Fibroblast of skin of left quadriceps (primary cell): ENCODE measurements at places on chromosomes 7 and 10.

GRCh38 chr10:3255075-3255474, 82.5 kb upstream of the PITRM1 start:
- DNase-seq, result no peak

DNA sequence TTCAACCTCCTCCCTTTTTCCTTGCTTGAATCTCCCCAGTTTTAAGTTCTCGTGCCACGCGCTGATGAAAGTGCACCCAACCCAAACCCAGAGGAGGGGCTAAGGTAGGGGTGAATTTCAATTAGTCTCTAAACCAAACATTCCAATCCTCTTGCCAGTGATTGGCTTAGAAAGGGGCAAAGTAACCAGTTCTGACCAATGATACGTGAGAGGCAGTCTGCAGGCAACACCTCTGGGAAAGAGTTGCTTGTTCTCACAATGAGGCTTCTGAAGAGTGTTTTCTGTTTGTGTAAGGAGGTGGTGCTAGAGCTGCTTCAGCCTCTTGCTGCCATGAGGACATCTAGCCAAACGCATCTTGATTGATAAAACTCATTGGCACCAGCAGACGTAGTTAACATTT, 21.8 kb downstream of the SLC35G1 start:
- no peak for DNase-seq

- peak; percentile 93 for DNase-seq
Observed at GRCh38 chr7:85483177-85483576, 296.3 kb upstream of the SEMA3D start.

- peak; percentile 1 for DNase-seq
Observed at GRCh38 chr7:127107601-127108007, 145.1 kb downstream of the GRM8 start.

DNA sequence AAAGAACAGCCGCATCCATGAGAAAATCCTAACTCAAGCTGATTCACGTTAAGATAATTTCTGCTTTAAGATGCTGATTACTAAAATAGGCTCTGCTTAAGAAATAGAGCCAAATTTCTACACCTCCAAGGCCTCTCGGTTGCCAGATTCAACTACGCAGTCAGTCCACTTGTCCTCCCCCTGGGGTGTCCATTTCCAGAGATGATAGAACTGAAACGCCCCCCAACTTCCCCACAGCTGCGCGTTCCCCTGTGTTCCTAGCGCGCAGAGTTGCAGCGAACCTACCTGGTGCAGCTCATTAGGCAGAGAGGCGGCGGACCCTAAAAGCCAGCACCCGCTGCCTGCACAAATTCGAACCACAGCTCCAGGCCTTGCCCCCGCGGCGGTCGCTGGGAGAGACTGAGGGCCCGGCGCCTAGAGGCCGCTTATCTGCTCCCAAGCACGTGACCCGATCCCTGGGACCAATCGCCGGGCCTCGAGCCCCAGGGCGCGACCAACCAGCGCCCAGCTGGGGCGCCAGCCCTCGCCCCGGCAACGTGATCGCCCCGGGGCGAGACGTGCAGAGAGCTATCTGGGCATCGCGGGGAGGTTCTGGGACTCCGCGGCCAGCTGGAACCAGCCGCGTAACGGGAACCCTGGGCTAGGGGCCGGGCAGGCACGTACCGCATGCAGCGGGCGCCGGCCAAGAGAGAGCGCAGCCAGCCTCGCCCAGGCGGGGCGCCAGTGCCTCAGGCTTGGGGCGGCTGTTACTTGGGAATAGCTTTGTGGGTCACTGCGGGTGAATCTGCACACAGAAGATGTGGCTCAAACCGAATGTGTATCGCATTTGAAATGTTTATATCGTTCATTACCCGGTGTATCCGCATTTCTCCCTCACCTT, at the start of gene PPP1R3C:
TSS of gene PPP1R3C (minus strand) at position 401 of the 880 bp plus-strand sequence. CDS start at position 299, 102 bp downstream.
- peak; percentile 83 for DNase-seq

- no peak for DNase-seq
Observed at GRCh38 chr7:140326116-140326928, 72.0 kb downstream of the SLC37A3 start.

- DNase-seq, result no peak
Observed at GRCh38 chr7:1052031-1052818, 7.9 kb downstream of the GPR146 start.
